Activated naive CD4-positive, alpha-beta T cell (primary cell): ENCODE measurements at places on chromosomes 5 and 9.

- no peak for DNase-seq
Measured at GRCh38 chr5:142013734-142014521, 1.1 kb upstream of the GNPDA1 start.

- DNase-seq: no peak
Measured at GRCh38 chr5:155529362-155529761, 515.8 kb downstream of the KIF4B start.

DNA sequence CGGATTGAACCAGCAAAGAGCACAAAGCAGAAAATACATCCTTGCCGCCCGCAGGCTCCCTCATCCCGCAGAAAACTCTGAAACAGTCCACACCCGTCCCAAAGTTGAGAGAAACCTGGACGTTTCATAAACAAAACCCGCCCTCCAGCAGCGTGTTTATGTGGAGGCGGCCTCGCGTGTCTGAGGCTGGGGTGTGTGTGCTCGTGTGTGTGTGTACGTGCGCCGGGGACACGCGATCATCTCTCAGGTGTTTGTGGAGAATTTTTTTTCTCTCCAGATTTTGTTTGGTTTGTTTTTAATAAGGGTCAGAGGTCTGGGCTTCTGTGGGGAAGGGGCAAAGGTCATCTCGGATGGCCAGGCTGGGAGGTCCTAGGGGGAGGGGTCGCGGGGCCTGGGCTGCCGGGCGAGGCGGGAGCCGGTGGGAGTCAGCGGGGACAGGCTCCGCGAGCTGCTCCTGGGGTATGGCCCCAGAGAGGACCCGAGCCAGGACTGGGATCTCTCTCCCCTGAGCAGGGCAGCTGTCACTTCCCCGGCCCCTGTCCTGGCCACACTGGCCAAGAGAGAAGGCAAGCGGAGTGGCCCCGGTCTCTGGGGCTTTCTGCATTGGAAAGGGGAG is 206.4 kb downstream of the C9orf50 start:
- no peak for DNase-seq

- DNase-seq: no peak
Measured at GRCh38 chr5:169710675-169711074, 73.6 kb downstream of the DOCK2 start.

- no peak for DNase-seq
Measured at GRCh38 chr5:133373121-133373870, 239.0 kb downstream of the FSTL4 start.

GRCh38 chr9:106860721-106861639 is 2.0 kb upstream of the ZNF462 start:
- no peak for DNase-seq

- DNase-seq: no peak
Measured at GRCh38 chr9:37187292-37187691, 66.9 kb downstream of the ZCCHC7 start.

- DNase-seq: no peak
Measured at GRCh38 chr5:108382784-108383330, 959 bp upstream of the FBXL17 start.

- no peak for DNase-seq
Measured at GRCh38 chr5:87390075-87390474, 22.7 kb downstream of the CCNH start.

GRCh38 chr5:89901346-89901745 is 508.2 kb downstream of the CETN3 start:
- no peak for DNase-seq
